ENCODE measurements at places on chromosomes 11 and 22. TPM values are rescaled to one million over a fixed set of nuclear protein-coding genes. Genes with fewer than 3 reads are reported as not detected.

The TMX2 gene
- total RNA-seq, result 38.3 TPM

The PTPRCAP gene
- 184 TPM for total RNA-seq

GRCh38 chr22:38694049-38694448, 6.7 kb downstream of the JOSD1 start:
- peaks cover 39% of the 10 kb centered on the region for H3K4me1 ChIP-seq
- no peaks in the 10 kb centered on the region for H3K27me3 ChIP-seq
- H3K27ac ChIP-seq, result peak overlapping the region; percentile 80
- no peak overlapping the region for H3K4me3 ChIP-seq
- no peak for DNase-seq

GRCh38 chr11:94315664-94316063, 11.3 kb downstream of the IZUMO1R start:
- H3K27me3 ChIP-seq, result peaks cover 17% of the 10 kb centered on the region
- H3K4me1 ChIP-seq, result no peaks in the 10 kb centered on the region
- H3K27ac ChIP-seq, result no peak overlapping the region
- no peaks in the 10 kb centered on the region for H3K36me3 ChIP-seq
- no peak overlapping the region for H3K4me3 ChIP-seq

- H3K36me3 ChIP-seq, result peaks cover 3% of the 10 kb centered on the region
- H3K4me3 ChIP-seq, result no peak overlapping the region
- no peaks in the 10 kb centered on the region for H3K27me3 ChIP-seq
- H3K4me1 ChIP-seq, result no peaks in the 10 kb centered on the region
Observed at GRCh38 chr11:108698844-108699642, 34.2 kb downstream of the DDX10 start.

DNA sequence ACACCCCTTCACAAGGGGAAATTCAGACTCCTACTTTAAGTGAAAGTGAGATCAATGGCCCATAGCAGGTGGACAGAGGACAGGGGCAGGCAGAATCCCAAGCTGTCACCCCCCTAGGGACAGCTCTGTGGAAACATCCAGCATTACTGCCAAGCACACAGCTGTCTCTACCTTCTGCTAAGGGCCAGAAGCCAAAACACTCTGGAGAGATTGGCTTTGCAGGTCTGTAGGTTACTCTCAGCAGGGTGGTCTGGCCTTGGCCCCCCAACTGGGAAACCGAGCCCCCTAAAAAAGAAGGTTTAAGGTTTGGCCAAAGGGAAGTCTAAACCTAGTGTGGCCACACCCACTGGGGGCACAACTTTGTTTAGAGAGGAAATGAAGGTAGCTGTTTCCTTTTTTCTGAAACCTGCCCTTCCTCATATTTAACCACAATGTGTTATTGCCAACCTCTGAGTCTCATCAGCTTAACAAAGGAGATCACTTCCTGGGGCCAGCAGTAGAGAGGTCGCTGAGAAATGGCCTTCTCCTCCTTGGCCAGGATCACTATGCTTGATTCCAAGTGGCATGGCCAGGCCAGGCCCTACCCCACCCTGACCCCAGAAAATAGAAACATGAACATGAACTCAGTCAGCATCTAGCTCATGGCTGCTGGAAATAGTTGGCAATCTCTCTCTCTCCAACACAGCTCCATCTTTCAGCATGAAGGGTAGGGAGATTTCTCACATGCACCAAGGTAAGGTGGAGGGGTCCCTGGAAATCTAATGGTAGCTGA, 25.9 kb upstream of the SCARF2 start:
- H3K36me3 ChIP-seq, result peaks cover 6% of the 10 kb centered on the region
- H3K4me3 ChIP-seq, result peak overlapping the region; percentile 77

Data from T-helper 17 cell (primary cell).